ENCODE measurements at places on chromosomes 13 and 19. TPM values are rescaled to one million over a fixed set of nuclear protein-coding genes. Genes with fewer than 3 reads are reported as not detected.
A peak's percentile ranks its signal among the peaks of the same experiment; 100 is the strongest.

- DNase-seq, result peak; percentile 21
These were observed 105.3 kb upstream of the KLF5 start for GRCh38 chr13:72953391-72953965.

GRCh38 chr13:42883771-42884467 lies 102.5 kb downstream of the FAM216B start:
- DNase-seq, result peak; percentile 86

- DNase-seq, result no peak
These were observed 12.1 kb downstream of the RNASEH2B start for GRCh38 chr13:50921706-50922105.

GRCh38 chr13:31045286-31046081 lies 113.0 kb downstream of the TEX26 start:
- no peak for DNase-seq

DNA sequence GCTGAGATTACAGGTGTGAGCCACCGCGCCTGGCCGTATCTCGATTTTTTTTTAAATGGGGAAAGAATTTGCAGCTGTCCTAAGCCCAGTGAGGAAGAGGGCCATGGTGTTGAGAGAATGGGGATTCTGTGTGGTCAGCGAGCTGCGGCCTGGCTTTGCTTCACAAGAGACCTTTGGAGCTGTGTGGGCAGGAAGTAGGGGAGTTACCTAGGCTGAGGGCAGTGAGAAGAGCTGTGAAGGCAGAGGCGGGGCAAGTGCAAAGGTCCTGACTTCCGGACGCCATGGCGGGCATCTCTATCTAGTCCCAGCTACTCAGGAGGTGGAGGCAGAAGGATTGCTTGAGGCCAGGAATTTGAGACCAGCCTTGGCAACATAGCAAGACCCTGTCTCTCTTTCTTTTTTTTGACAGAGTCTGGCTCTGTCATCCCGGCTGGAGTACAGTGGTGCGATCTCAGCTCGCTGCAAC lies 4.9 kb downstream of the AP2A1 start:
- DNase-seq, result no peak

GRCh38 chr13:30121666-30122065 lies 185.7 kb downstream of the KATNAL1 start:
- DNase-seq, result no peak

The ZNF418 gene
- 17.6 TPM for total RNA-seq

The CEACAM8 gene
- total RNA-seq, result not detected

DNA sequence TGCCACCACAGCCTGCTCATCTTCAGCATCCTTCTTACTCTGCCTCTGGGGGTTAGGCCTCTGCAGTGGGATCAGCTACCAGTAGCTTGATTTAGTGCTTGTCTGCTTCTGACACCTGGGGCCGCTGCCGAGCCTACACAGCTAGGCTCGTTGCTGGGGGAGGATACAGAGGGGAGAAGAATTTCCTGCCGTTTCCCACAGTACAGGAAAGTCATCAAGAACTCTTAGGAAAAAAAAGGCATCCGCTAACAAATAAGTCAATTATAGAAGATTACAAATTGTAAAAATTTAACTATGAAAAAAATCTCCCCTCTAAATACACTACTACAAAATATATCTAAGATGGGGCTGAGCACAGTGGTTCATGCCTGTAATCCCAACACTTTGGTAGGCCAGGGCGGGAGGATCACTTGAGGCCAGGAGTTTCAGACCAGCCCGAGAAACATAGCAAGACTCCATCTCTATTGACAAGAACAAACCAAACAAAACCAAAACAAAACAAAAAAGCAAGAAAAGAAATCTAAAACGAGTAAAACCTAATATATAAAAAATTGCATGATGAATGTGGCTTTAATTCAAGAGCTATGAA lies 26.7 kb downstream of the LATS2 start:
- no peak for DNase-seq

The CYP4F12 gene
- total RNA-seq, result 4.4 TPM

DNA sequence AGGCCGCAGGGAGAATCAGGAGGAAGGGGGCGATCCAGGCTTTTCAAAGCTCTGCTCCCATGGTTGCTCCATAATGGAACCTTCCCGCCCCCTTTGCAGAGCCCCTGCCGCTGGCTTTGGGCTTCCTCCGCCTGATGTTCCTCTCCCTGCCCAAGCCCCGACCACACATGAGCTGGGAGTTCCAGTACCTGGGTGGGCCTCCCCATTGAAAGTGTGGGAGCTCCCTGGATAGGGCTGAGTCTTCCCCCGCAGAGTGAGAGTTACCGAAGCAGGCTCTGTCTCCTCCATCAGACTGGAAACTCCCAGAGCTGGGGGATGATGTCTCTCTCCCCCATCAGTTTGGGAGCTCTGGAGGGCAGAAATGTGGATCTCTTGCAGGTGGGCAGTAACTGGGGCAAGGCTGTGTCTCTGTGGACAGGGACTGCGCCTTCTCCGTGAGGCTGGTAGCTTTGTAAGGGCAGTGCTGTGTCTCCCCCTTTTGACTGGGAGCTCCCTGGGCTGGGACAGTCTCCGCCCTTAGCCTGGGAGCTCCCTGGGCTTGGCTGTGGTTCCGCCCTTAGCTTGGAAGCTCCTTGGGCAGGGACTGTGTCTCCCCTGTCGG lies 722 bp downstream of the DCAF15 start:
- no peak for DNase-seq

The LIN7B gene
- 4.7 TPM for total RNA-seq

The F10 gene
- total RNA-seq, result 5.1 TPM

DNA sequence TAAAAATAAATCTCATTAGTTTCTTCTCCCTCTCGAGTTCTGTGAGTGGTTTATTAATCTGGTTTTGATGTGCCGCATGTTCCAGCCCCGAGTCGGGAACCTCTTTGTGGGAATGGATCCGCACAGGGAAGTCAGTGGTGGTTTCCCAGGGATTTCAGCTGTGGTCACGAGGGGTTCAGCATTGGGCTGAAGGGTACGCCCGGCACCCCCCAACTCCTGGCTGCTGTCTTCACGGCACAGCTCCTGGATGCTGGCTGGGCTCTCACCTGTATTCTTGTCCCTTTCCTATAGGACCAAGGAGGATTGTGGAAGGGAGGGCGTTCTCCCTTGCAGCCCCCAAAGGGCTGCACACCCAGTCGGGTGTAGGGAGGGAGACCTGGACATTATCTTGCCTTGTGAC lies 167.8 kb downstream of the ZNF536 start:
- no peak for DNase-seq

- peak; percentile 87 for DNase-seq
These were observed 2.3 kb downstream of the WDR83 start for GRCh38 chr19:12668932-12669269.

GRCh38 chr13:32663660-32664059 lies 77.4 kb downstream of the PDS5B start:
- DNase-seq, result no peak

GRCh38 chr13:109769275-109769674 lies 17.1 kb downstream of the IRS2 start:
- peak; percentile 13 for DNase-seq

DNA sequence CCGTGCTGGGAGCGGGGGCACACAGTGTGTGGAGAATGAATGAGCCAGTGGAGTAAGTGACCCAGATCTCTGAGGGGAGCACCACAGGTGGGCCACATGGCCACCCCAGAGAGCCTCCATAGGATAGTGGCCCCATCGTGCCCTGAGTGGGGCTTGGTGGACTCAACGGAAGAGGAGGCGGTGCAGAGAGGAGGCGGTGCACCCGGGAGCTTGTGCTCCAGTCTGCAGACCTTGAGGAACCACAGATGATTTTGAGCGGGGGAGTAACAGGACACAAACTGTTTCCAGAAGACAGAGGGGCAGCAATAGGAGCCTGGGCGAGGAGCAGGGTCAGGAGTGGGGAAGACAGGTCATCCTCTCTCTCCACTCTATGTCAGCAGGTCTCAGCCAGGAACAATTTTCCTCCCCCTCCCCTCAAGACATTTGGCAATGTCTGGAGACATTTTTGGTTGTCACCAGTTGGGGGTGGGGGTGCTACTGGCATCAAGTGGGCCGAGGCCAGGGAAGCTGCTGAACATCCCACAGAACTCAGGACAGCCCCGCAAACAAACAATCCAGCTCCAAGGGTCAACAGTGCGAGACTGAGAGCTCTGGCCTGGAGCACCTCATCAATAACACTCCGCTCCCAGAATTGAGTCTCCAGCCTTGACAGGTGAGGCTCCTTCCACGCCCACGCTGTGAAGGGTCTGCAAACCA lies 182.2 kb downstream of the USP12 start:
- no peak for DNase-seq

The PLA2G4C gene
- 16.5 TPM for total RNA-seq

The KLK2 gene
- total RNA-seq, result not detected

DNA sequence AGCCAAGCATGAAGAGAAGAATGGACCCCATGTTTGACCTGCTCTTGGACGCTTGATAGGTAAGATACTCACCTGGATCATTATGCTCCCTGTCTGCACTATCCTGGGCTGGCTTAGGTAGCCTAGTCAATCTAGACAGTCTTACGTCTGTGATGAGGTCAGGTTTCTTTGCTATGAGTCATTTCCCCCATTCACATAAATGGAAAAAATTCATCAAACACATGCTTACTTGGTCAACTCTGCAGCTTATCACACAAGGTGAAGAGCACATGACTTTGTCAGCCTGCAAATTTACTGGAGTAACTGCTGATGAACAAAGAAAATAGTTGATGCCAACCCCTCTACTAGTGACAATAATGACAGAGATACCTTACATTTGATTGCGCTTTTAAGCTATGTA lies 170.0 kb downstream of the NUFIP1 start:
- no peak for DNase-seq

DNA sequence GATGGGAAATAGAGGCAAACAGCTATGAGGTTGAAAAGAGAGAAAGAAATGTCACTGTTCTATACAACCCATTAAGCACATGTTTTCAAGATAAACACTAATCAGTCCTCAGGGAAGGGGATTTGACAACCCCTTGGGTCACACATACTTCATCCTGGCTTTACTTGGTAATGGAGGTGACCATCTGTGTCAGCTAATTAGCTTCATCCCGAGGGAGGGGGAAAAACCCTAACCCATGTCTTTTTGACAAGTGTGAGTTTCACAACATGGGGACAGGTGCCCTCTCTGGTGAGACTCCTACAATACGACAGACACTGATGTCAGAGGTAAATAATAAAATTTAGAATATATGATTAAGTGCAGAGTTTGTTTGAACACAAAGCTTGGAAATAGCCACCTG lies 43.1 kb downstream of the ZNF611 start:
- no peak for DNase-seq

GRCh38 chr13:42056146-42056545 lies 7.7 kb downstream of the DGKH start:
- DNase-seq, result no peak

GRCh38 chr19:5074407-5074806 lies 105.5 kb downstream of the KDM4B start:
- DNase-seq, result no peak

The PSG11 gene
- total RNA-seq, result not detected

Data from kidney (tissue), 22 donors.